ENCODE measurements at places on chromosomes 1 and 21. TPM values are rescaled to one million over a fixed set of nuclear protein-coding genes. Genes with fewer than 3 reads are reported as not detected.

- no peak for DNase-seq
These were observed 80.3 kb downstream of the DIRAS3 start for GRCh38 chr1:67970088-67970487.

GRCh38 chr1:8329439-8329838 lies 11.5 kb downstream of the SLC45A1 start:
- no peak for DNase-seq

DNA sequence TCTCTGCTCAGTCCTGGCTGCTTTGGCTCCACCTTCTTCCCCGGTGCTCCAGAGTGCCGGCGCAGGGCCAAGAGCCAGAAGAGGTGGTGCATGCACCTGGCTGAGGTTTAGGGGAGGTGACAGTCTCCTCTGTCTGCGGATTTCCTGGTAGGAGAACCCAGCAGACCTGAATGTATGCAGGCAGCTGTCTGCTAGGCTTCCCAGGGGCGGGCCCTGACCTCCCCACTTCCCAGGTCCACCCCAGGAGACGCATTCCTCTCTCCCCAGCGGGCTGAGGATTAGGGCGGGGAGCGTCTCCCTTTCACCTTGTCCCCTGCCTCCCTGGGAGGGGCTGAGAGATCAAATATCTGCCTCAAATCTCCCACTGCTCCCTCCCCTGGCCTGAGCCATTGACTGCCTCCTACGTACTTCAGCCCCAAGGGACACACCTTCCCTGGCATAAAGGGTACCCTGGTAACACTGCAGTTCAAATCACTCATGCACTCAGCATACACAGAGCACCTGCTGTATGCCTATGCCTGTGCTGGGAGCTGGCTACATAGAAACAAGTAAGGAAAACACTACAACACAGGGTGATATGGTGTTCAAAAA lies 27.5 kb downstream of the DMBX1 start:
- no peak for DNase-seq

DNA sequence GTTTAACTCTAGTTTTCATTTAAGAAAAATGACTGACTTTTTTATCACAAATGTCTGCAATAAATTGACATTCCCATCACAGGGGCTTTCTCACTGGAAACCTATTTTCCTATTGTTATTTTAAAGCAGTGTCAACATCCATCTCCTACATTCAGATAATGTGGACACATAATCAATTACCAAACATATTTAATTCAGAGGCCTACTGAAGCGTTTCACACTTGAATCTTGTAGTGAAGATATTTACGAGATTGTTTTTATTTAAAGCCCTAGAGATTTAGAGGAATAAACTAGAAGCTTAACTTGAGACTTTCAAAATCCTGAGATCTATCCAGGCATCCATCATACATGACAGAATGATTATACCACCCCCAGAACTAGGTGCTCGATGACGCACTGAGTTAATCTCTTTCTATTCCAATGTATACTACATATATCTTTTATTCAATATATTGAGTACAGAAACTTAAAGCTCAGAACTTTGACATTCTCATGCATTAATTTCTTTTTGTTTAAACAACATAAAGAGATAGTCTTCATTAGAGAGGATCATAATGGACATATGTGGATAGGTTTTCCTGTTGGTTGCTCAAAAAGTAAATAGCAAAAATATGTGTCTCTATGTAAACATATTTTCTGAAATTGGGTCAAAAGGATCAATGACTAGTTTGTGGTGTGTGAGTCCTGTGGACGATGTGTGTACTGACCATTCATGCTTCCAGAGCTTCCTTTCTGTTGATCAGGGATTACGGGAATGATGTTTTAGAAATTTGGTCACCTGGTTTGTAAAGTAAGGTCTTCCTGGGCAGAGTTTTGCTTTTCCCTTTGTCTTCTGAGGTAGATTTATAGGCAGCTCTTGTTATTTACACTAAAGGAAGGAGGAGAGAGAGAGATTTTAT lies 171.5 kb upstream of the HMCN1 start:
- DNase-seq: no peak

DNA sequence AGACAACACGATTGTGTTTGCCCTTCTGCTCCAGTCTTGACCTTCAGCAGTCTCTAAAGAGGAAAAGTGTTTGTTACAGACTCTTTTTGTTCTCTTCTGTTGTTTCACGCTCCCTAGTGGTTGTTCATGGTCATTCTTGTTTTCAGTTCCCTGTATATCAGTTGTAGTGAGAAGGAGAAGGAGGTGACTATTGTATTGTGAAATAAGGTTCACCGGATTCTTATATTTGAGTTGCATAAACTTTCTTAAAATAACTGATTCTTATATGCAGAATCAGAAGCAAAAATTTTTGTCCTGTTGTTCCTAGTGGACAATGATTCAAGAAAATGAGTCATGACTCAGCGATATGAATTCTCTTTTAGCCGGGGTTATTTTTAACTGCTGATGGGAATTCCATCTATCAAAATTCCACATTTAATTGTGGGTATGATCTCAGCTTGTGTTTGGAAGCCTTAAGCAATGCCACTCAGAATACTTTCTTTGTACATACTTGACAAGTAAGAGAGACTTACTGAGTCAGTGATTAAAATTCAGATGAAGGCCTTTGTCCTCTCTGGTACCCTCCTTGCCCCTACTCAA lies 152.2 kb downstream of the CLEC20A start:
- peak; percentile 88 for DNase-seq

DNA sequence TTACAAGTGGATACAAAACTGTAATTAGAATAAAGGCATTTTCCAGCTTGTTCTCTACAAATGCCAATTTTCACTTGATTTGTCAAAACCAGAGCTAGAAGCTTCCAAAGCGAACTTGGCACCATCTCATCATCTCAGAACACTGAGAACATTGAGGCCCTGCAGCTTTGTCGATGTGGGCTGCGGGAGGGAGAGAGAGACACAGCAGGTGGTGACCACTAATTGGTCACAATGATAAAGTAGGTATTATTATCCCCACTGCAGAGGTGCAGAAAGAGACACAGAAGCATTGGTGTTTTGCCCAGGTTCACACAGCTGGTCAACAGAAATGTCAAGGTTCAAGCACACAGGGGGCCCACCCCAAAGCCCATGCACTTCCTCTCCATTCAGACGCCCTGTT lies 72.2 kb upstream of the KRTAP19-8 start:
- DNase-seq: peak; percentile 68

The TNFRSF9 gene
- total RNA-seq: not detected

The PLEKHN1 gene
- 0.11 TPM for total RNA-seq

DNA sequence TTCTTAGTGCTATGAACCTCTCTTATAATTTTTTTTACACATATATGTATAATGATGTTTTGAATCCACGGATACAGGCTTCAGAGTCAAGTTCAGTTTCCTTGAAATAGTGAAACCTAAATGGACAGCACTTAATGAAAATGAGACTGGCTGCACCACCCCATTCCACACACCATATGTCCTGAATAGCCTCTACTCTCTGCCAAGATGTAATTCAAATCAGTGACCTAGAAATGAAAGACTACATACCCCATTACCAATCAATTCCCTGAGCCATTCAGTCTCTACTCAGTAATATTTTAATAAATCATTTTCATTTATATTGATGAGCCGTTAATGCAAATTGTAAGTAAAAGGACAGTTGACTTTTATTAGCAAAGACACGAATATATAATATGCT lies 614.9 kb upstream of the TMPRSS15 start:
- DNase-seq: no peak

GRCh38 chr1:60031146-60031545 lies 42.4 kb downstream of the C1orf87 start:
- no peak for DNase-seq

DNA sequence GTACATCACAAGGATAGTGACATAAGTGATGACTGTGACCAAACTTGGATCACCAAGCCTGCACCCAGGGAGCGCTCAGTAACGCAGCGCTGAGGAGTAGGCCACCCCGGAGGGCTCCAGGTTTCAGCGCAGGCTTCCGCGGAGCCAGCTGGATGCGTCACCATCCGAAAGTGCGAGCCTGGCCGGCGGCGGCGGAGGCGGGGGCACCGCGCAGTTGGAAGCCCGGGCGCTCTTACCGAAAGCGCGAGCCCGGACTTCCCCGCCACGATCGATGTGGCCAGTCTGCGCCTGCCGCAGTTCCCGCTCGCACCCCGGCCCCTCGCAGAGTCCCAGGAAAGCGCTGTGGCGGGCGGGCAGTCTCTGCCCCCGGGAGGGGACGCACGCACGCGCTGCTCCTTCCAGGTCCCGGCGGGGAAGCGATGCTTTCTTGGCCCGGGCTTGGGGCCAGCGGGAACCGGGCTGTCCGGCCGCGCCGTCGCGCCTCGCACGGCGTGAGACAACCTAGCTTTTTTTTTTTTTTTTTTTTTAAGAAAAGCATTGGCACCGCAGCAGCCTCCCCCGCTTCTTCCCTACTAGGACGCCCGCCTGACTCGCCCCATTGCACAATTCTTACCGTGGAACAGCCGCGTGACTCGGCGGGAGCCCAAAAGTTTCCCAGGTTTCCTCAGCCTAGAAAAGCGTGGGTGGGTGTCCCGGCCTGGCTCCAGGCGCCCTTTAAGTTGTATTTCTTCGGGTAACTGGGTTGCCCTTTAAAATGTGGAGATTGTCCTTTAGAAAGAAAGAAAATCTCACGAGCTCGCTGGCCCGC lies 36.4 kb upstream of the JAK1 start:
- no peak for DNase-seq

The COL11A1 gene
- 0.26 TPM for total RNA-seq

GRCh38 chr1:117124661-117125060 lies 3.1 kb upstream of the TRIM45 start:
- DNase-seq: no peak

The LRRC8D gene
- total RNA-seq: 46.0 TPM

GRCh38 chr1:242196914-242197313 lies 198.0 kb upstream of the MAP1LC3C start:
- DNase-seq: no peak

DNA sequence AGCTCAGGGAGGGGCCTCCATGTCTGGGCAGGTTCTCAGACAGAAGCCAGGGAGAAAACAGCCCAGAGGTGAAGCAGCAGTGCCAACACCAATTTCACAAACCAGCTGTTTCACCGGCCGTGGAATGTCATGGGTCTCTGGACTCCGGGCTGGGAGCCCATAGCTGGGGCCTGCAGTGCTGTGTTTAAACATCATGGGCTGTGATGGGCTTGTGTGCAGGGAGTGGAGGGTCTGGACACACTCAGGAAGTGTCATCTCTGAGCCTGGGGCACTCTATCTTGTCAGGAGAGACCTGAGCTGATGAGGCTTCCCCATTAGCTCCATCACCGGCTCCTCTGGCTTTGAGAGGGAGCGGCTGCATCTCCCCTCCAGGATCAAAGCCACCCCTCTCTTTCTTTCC lies 173.6 kb upstream of the IGSF21 start:
- no peak for DNase-seq

DNA sequence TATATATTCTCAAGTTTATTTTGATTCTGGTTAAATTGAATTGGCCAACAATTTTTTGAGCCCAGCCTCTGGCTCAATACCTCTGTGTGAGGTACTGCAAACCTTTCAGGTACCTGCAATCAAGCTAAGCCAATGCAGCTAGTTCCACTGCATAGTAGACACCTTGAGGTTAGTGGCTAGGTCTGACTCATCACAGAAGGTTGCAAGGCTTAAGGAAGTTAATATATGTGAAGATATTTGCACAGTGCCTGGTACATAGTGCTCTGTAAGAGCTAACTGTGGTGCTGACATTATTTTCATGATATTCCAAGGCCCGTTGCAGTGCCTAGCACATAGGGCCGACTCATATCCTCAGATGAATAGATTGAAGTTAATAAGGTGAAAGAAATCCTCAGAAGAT lies 330.5 kb upstream of the KAZN start:
- DNase-seq: no peak

DNA sequence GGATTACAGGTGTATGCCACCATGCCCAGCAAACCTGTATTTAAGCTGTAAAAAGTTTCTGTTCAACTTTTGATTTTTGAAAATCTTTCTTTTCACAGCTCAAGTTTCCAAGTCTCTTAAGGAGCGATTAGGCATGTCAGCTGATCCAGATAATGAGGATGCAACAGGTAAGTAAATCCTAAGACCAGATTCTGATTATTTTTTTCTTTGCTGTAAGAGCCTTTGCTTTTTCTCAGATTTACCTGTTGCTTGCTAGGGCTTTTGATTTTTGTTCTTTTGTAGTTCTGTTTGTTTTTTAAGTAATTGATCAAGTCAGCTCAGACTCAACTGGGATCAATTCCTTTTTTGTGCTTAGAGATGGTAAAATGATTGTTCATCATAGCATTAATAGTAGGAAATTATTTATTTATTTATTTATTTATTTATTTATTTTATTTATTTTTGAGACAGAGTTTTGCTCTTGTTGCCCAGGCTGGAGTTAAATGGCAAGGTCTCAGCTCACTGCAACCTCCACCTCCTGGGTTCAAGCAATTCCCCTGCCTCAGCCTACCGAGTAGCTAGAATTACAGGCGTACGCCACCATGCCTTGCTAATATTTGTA lies 21.1 kb upstream of the SNRPE start:
- DNase-seq: no peak

GRCh38 chr1:113684153-113684541 lies 75.1 kb downstream of the PHTF1 start:
- DNase-seq: no peak

- DNase-seq: no peak
These were observed 60.1 kb downstream of the RGS13 start for GRCh38 chr1:192696082-192696481.

The KCNJ15 gene
- total RNA-seq: not detected

GRCh38 chr1:226255380-226255779 lies 31.9 kb downstream of the MIXL1 start:
- DNase-seq: no peak

The ANGPTL1 gene
- 1.8 TPM for total RNA-seq

The ITLN1 gene
- not detected for total RNA-seq

GRCh38 chr1:229553621-229554130 lies 4.8 kb downstream of the ABCB10 start:
- DNase-seq: no peak

DNA sequence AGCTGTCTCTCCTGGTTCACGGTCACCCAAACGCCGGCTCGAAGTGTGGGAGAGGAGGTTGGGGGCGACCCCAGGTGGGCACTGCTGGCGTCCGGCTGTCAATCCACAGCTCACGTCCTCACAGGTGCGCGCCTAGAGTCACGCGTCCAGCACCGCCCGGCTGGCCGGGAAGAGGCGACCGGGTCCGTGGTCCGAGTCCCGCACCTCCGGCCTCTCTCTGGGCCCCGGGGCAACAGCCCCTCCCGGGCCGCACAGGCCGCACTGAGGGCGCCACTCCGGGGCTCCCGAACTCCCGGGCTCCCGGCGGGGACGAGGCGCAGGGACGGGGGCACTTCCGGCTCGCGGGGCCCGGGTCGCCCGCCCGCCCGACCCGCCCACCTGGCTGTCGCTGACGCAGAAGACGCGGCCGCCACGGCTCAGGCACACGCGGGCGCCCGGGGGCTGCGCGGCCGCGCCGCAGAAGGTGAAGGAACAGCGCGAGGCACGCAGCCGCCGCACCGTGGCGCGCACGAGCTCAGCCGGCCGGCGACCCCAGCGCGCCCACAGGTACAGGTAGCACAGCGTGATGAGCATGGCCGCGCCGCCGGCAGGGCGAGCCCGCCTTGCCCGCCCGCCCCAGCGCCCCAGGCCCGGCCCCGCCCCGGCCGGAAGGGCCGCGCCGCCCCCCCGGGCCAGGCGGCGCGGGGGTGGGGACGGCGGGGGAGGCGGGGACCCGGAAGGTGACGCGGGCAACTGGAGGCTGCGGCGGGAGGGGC lies at the start of gene HLCS:
Gene HLCS (minus strand): TSS at position 604 of the 755 bp plus-strand sequence. CDS start 31 bp downstream, at position 573.
- peak; percentile 52 for DNase-seq
